DMS79 treated with DMSO at 0.1 percent for 48 hours (cell line): ENCODE measurements at places on chromosomes 12 and 14.
A peak's percentile ranks its signal among the peaks of the same experiment; 100 is the strongest.

- peak; percentile 59 for DNase-seq
Observed at GRCh38 chr12:122100568-122100967, 22.0 kb downstream of the MLXIP start.

DNA sequence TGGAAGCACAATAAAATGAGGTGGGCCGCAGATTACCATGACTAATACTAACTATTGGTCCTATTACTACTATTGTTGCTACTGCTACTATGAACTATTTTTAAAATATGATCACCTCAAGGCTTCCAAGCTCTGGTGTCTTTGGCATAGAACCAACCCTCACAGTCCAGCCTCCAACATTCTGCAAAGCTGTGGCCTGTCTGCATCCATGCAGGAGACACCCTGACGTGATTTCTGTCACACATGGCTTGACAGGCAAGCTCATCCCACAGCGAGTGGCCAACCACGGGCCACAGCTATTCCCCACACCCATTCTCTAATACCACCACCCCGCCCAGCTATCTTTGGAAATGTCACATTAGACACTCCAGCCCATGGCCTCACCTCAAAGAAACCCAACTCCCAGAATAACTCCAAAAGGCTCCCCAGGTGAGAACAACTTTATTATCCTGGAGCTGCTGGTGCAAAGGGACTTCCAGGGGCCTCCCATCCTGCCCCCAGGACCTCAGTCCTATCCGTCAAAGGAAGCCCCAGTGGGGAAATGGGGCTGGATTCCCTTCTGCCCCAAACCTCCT is 14.4 kb downstream of the ISCU start:
- no peak for DNase-seq

GRCh38 chr12:85206543-85206942 is 73.5 kb upstream of the ALX1 start:
- no peak for DNase-seq

GRCh38 chr12:26555139-26555538 is 277.9 kb downstream of the ITPR2 start:
- no peak for DNase-seq

DNA sequence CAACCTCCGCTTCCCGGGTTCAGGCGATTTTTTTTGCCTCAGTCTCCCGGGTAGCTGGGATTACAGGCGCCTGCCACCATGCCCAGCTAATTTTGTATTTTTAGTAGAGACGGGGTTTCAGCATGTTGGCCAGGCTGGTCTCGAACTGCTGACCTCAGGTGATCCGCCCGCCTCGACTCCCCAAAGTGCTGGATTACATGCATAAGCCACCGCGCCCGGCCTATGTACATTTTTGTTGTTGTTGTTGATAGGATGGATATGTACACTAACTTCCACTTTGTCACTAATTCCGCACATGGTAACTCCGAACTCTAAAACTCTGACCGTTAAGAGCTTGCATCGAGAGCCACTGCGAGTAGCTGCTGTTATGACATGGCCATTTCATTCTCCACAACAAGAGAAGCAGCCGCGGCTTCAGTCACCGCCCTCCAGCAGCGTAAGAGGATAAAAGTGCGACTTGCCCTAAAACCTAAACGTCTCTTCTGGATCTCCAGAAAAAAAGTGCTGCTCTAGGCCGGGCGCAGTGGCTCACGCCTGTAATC is 742 bp upstream of the MARS1 start:
- no peak for DNase-seq
